Activated naive CD4-positive, alpha-beta T cell treated with anti-CD3 and anti-CD28 coated beads, Interleukin-2, amount 10 ng/mL, durations not matched to agents 7 days and 5 days (primary cell): ENCODE measurements at places on chromosomes 13 and 19.

- DNase-seq: no peak
These were observed at the start of gene KLF1 for GRCh38 chr19:12886969-12887747. Gene KLF1 (minus strand): TSS chr19:12887201. CDS start chr19:12887140, 61 bp downstream.

- no peak for DNase-seq
These were observed 58.0 kb upstream of the F7 start for GRCh38 chr13:113047587-113047986.

DNA sequence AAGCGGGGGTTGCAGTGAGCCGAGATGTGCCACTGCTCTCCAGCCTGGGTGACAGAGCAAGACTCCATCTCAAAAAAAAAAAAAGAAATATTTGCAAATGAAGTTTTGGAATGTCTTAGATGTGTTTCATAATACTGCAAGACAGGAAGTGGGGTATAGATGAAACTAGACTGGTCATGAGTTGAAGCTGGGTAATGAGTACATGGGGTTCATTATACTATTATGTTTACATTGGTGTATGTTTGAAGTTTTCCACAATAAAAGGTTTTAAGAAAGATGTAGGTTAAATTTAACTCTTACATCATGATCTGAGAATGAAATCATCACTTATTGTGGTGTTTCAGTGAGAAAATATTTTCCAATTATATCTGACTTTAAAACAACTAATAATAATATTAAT lies 19.0 kb downstream of the FNDC3A start:
- DNase-seq: no peak

GRCh38 chr13:40366119-40366518 lies 300.3 kb downstream of the FOXO1 start:
- no peak for DNase-seq

DNA sequence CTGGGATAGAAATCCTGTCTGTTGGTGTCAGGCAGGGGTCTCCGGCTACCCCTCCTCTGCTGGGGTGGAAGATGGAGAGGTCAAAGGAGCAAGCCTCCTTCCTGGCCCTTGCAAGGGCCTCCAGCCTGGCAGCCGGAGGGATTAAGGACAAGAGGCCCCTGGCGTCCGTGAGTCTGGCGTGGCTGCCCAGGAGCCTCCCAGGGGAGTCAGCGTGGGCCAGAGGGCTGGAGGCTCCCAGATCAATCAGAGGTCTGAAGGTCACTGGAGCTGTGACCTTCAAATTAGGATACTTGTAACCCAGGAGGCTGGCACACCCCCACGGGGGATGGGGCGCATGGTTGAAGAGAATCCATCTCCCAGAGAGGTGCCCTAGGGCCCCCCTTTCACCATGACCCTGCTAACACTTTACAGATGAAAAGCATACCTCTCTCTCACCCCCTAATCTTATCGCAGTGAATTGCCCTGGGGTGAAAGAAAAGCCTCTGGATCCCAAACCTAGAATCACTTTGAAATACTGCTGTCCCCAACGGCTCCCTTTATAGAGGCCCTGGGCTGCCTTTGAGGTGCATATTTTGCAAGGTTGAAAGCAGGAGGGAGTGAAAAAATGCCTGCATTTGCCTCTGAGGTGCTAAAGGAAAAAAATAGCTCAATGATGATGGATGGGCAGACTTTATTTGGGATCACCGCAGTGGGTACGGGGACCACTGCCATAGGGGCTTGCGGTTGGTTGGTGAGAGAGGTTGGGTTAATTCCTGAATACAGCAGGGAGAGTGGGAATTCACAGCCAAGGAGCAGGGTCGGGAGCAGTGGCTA lies 44.9 kb upstream of the PEG3 start:
- no peak for DNase-seq

- DNase-seq: no peak
These were observed 3.6 kb upstream of the MYDGF start for GRCh38 chr19:4673726-4674125.

DNA sequence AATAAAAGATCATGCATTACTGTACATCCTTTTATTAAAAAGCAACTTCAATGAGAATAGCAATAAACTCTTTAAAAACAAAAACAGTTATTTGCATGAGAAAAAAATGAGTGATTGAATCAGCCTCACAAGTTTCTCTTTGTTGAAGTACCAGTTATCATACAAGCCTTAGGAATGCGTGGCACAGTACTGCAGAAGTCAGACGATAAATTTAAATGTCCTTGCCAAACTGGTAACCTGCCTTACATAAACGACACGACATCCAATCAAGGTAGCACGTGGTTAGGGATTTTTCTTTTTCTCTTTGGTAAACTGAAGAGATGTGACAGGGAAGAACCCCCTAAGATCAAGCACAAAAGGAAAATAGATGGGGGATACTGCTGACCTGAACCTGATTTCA lies 251.0 kb downstream of the KLF12 start:
- DNase-seq: no peak

GRCh38 chr19:50167314-50167721 lies 4.2 kb upstream of the IZUMO2 start:
- no peak for DNase-seq

- peak; percentile 66 for DNase-seq
These were observed 2.6 kb downstream of the BBC3 start for GRCh38 chr19:47228168-47228936.

GRCh38 chr19:35404879-35405622 lies 34.2 kb downstream of the GPR42 start:
- no peak for DNase-seq

DNA sequence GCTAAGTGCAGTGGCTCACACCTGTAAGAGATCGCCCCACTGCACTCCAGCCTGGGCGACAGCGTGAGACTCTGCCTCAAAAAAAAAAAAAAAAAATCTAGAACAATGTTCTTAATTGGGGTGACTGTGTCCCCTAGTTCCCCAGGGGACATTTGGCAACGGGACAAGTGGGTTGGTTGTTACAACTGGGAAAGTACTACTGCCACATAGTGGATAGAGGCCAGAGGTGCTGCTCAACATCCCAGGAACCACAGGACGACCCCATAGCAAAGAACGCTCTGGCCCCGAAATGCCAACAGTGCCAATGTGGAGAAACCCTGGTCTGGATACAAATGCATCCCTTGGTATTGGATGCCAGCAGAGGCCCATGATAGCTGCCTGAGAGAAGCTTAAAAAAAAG lies 11.8 kb downstream of the NLRP12 start:
- no peak for DNase-seq

DNA sequence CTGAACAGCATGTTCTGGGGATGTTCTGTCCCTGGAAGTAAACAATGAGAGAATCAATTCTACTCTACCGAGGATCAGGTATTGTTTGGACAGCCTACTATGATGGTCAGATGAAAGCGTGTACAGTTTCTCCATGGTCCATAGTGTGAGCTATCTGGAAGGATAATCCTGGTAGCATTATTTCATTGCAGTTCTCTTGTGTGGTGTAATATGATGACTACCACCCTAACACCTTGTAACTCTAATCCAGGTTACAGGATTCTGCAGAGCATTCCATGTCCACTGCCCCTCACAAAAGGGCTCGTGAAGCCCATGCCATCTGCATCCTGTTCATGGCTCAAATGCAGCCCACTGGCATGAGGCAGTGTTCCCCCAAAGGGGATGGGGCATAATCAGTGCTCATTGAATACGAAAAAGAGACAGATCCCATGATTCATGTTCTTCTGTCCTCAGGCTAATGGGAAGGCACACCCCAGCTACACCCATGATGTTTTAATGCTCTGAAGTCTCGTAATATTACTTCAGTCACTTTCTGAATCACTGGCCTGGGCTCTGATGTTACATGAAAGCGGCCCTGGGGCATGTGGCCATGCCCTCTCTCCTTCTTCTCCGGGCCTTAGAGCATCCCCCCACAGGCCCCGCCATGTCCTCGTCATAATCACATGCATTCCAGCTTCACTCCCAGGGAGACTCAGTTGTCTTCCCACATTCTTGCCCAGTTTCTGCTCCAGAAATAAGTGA lies 68.4 kb downstream of the HSPH1 start:
- no peak for DNase-seq

- no peak for DNase-seq
These were observed 248.5 kb downstream of the KCTD12 start for GRCh38 chr13:76637641-76638141.

DNA sequence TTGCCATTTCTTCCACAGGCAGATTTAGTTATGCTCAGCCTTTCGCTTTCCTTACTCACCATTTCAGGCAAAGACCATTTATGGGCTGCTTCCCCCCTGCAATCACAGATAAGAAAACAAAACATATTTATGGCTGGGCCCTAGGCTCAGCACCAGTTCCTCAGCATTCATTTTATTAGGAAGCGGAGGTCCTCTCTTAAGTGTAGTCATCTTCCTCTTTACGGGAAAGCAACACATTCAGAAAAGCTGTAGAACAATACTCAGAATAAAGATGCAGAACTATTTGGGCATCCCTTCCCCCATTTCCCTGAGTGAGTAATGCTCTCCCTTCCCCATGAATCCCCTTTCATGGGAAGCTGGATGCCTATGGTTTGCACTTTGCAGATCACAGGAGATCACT lies 27.9 kb downstream of the FLT1 start:
- no peak for DNase-seq

DNA sequence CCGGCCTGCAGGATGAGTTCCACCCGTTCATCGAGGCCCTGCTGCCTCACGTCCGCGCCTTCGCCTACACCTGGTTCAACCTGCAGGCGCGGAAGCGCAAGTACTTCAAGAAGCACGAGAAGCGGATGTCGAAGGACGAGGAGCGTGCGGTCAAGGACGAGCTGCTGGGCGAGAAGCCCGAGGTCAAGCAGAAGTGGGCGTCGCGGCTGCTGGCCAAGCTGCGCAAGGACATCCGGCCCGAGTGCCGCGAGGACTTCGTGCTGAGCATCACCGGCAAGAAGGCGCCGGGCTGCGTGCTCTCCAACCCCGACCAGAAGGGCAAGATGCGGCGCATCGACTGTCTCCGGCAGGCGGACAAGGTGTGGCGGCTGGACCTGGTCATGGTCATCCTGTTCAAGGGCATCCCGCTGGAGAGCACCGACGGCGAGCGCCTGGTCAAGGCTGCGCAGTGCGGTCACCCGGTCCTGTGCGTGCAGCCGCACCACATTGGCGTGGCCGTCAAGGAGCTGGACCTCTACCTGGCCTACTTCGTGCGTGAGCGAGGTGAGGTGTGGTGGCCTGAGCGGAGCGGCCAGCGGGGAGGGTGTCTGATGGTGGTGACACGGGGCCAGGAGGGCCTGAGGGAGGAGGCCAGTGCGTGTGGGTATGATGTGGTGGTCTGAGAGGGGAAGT lies 15.5 kb downstream of the NFIC start:
- no peak for DNase-seq

DNA sequence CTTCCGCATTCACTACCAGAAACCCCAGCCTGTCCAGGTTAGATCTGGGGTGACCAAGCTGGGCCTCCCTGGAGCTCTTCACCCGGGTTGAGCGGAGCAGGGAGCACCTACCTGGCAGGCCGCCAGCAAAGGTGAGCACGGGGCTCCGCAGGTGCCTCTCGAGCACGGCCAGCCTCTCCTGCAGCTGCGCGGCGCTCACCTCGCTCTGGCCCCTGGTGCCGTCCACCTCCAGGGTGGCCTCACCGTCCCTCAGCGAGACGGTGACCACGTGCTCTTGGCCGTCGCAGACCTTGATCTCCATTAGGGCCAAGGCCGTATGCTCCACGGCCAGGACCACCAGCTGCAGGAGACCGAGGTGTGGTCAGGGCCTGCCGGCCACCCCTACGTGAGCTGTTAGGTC lies 42.0 kb downstream of the GAS6 start:
- DNase-seq: no peak

DNA sequence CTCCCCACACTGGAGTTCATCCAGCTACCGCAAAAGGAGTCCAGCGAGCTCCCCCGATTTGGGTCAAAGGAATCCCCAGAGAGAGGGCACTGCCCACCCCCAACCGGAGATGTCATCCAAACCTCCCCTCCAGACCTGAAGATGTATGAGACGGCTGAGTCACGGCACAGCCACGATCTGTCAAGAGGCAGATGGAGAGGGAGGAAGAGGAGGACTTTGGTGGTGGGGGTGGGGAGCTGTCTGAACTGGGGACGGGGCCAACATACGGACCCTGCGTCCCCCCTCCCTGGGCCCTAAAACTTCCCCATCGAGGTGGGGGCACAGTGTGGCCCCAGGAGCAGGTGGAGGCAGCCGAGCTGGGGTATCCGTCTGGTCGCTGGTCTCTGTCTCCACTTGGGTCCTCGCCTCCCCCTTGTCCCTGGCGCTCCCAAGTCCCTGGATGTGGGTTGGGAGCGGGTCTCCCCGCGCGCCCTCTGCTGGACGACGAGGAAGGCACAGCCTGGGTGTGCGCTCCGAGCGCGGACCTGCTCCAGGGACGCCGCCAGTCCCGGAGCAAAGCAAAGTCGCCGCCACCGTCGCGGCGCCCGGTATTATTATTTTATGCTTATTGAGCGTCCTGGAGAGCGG lies 3.8 kb downstream of the PDE4A start:
- DNase-seq: peak; percentile 81

DNA sequence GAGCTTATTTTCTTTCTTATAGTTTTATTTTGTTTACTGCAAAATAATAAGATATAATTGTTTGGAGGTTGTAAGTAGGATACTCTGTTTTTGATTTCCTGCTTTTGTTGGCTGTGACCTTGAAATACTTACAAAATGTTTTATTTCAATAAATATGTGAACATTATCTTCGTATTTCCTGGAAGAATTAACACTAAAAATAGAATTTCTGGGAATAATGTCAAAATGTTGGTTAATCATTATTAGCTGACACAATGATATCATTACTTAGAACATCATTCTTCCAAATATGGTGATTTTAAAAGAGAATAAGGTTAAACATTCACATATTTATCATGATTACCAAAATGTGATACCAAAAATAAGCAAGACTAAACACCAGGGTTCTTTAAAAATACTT lies 1148.6 kb upstream of the PRR20A start:
- DNase-seq: no peak

DNA sequence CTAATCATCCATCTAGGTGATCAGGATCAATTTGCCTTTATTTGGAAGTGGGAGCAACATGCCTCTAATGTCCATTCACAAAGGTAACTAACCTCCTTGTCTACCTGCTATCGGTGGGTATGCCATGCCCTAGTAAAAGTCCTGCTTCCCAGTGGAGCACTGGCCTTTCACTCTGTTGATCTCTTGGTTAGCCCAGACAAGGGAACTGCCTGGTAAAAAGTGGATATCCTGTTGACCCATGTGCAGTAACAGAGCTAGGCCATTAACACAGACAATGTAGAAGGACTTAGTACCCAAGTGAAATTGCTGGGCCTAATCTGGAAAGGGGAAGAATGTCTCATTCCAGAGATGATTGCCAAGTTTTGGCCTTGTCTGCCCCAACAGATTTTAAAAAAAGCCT lies 171.5 kb upstream of the CSNK1A1L start:
- DNase-seq: no peak

DNA sequence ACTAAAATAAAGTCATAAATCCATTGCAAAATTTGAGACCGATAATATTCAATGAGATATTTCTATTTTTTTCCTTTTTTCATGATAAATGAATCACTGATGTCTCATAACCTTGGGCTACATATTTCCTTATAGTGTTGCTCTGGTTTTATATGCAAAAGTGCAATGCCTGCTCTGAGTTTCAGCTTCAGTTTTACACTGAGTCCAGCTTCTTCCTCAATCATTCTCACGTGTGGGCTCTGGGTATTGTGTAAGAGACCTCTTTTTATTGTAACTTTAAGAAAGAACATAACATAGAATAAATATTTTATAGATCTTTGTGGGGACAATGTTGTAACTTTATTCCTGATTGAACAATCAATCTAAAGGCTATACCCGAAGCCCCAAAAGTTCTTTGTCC lies 280.2 kb upstream of the EDNRB start:
- no peak for DNase-seq

GRCh38 chr13:114142137-114142550 lies 9.7 kb upstream of the RASA3 start:
- no peak for DNase-seq
